ENCODE measurements at places on chromosomes 5 and 9. TPM values are rescaled to one million over a fixed set of nuclear protein-coding genes. Genes with fewer than 3 reads are reported as not detected.

NUDT2 gene
- total RNA-seq: 18.3 TPM

CFAP90 gene
- total RNA-seq: not detected

FAM153A gene
- 11.8 TPM for total RNA-seq

PPIC gene
- total RNA-seq: 25.3 TPM

KCNMB1 gene
- total RNA-seq: 2.1 TPM

- no peaks in the 10 kb centered on the region for H3K36me3 ChIP-seq
- H3K27ac ChIP-seq: no peak overlapping the region
- H3K27me3 ChIP-seq: no peaks in the 10 kb centered on the region
Observed at GRCh38 chr9:8486095-8486494, 686.5 kb upstream of the DMAC1 start.

DNA sequence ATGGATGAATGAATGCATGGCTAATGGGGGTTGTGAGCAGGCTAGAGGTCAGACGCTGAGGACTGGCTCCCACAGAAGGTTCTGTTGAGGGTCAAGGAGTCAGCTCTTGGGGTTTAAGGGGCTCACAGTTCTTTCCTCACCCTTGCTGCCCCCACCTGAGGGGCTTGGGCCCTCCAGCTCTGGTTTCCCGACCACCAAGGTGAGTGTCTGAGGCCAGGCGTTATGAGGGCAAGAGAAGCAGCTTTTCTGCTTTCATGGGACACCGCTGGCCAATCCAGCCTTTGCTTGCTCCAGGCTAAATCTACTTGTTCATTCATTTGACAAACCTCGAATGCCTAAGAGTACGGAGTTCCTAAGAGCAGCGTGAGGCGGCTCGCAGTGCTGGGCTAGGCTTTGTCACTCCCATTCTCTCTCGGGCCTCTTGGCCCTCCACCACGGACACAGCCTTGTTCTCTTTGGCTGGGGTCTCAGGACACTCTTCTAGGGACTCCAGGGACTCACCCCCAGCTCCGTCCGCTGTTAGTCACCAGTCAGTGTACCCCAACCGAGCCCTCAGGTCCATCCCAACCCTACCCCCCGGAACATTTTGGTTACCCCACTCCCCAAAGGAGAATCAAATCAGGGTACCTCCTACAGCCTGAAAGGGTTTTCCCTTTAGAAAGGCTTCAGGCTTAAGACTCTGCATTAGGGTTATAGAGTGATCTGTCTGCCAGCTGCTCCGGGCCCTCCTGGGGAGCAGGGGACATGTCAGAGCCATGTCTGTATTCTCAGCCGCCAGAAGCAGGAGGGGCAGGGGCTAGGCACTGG lies 210.1 kb upstream of the MVB12B start:
- H3K4me1 ChIP-seq: no peaks in the 10 kb centered on the region
- H3K4me3 ChIP-seq: no peak overlapping the region
- H3K27me3 ChIP-seq: peaks cover 43% of the 10 kb centered on the region
- H3K27ac ChIP-seq: no peak overlapping the region
- no peaks in the 10 kb centered on the region for H3K36me3 ChIP-seq

GRCh38 chr5:38758774-38759600 lies 86.8 kb upstream of the OSMR start:
- peaks cover 24% of the 10 kb centered on the region for H3K4me1 ChIP-seq
- DNase-seq: no peak
- no peaks in the 10 kb centered on the region for H3K36me3 ChIP-seq

DNA sequence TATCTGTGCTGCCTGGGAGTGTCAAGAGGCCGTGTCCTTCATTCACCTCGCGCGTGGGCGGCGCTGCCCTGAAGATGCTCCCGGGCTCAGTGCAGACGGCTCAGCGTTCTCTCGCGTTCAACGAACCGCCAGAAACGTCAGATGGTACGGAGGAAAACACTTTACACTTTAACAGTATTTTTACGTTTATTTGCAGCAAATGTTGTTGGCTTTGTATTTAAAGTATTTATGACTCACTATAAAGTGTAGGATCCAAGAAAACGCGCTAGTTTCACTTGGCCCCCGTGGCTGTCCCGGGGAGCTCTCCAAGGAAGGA lies 544 bp upstream of the ERCC6L2 start:
- no peaks in the 10 kb centered on the region for H3K27me3 ChIP-seq
- H3K4me1 ChIP-seq: peaks cover 18% of the 10 kb centered on the region
- H3K36me3 ChIP-seq: no peaks in the 10 kb centered on the region
- DNase-seq: no peak

DNA sequence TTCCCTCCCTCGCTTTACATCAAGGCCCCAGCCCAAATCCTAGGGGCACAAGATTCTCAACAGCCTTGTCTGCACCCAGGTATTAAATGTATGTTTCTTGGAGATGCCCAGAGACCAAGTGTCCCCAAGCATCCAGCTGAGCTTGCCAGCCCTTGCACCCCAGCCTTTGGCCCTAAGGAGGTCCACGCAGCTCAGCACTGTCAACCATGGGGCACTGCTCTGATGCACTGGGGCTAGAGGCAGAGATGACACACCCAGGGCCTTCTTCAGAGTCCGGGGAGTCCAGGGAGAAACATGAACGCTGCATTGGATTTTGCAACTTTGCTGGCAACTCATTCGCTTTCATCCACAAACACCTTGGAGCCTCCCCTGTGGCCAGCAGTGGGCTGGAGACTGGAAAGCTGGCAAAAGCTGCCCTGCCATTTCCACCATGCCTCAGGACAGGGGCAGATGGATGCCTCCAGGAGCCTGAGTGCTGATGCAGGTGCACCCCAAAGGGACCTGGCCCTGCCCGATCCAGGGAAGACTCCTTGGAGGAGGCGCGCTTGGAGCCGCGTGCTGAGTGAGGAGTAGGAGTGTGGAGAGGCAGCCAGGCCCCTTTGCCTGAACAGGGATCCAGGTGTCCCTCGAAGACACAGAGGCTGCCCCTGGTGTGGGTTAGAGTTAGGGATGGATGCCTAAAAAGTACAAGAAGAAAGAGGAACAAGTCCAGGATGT lies 19.3 kb downstream of the PAEP start:
- H3K36me3 ChIP-seq: no peaks in the 10 kb centered on the region
- peaks cover 49% of the 10 kb centered on the region for H3K27me3 ChIP-seq
- H3K4me3 ChIP-seq: no peak overlapping the region
- no peak for DNase-seq
- H3K27ac ChIP-seq: no peak overlapping the region
- no peaks in the 10 kb centered on the region for H3K4me1 ChIP-seq

- H3K4me1 ChIP-seq: no peaks in the 10 kb centered on the region
- H3K36me3 ChIP-seq: no peaks in the 10 kb centered on the region
- DNase-seq: no peak
Observed at GRCh38 chr9:6702707-6703106, 55.1 kb upstream of the KDM4C start.
